Esophagus squamous epithelium (tissue), 5 donors: ENCODE measurements at places on chromosomes 5 and 9.

DNA sequence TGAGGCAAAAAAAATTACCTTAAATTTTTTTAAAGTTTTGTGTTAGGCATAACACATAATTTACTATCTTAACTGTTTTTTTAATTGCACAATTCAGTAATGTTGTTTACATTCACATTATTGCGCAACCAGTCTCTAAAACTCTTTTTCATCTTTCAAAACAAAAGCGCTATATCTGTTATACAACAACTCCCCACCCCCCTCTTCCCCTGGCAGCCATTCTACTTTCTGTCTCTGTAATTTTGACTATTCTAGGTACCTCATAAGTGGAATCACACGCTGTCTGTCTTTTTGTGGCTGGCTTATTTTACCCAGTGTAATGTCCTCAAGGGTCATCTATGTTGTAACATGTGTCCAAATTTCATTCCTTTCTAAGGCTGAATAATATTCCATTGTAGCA is 241.5 kb upstream of the DMRT1 start:
- DNase-seq: no peak

DNA sequence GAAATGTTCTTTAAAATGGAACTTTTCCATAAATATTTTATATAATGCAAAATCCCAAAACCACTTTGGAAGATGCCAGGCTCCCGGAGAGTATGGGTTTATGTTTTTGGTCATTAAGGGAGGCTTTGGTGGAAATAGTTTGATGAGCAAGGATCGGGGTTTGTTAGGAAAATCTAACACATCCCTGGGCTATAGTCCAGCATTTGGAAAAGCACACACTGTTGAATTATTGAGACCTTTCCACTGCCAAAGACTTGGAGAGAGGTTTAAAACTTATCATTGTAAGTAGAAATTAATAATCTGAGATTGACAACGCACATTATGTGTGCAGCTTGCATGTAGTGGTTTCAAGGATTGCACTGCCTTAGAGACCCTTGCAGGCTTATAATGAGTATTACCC is 156.3 kb downstream of the PARP8 start:
- DNase-seq: no peak

GRCh38 chr5:54362434-54362833 is 52.1 kb upstream of the ARL15 start:
- no peak for DNase-seq

DNA sequence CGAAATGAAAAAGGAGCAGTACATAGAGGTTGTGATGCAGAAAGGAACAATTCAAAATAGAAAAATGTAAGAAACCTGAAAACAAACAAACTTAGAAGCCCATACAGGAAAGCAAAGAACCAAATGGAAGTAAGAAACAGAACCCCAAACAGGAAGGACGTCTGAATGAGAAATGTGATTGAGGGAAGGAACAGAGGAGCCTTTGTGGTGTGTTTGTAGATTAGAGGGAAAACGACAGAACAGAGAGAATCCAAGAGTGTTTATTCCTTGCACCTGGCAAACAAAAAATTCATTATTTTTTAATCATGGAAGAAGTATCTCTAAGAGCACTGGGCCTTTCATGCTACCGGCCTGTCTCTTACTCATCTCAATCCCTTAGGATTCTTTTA is 67.8 kb upstream of the ZSWIM6 start:
- no peak for DNase-seq

DNA sequence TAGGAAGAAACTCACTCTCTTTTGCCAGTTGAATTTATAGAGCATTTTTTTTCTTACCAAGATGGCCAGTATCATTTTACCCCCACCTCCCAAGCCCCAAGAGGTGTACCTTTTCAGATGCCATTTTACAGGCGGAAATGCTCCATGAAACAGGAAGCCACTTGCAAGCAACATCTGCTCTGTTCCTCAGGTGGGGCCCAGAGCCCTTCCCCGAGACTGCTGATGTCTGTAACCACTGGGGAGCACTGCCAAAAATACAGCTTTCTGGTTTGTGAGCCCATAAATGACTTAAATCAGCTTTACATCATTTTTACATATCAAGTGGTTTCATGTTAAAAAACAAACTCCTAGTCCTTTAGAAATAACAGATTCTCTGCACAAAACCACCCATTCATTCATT is 42.9 kb upstream of the GARNL3 start:
- no peak for DNase-seq

DNA sequence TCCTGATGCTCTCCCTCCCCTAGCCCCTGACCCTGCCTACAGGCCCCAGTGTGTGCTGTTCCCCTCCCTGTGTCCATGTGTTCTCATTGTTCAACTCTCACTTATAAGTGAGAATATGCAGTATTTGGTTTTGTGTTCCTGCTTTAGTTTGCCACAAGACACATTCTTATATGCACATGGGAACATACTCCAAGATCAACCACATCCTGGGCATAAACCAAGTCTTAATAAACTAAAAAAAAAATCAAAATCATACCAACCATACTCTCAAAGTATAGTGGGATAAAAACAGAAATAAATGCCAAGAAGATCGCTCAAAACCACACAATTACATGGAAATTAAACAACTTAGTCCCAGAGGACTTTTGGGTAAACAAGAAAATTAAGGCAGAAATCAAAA is 11.2 kb upstream of the ZCCHC9 start:
- no peak for DNase-seq

GRCh38 chr5:65769539-65769938 is 47.5 kb downstream of the NLN start:
- DNase-seq: no peak
